ENCODE measurements at places on chromosomes 5 and 9.

- no peak for DNase-seq
These were observed 492 bp downstream of the TENT2 start for GRCh38 chr5:79612667-79613198.

GRCh38 chr9:99107421-99107820 lies 2.5 kb downstream of the TGFBR1 start:
- no peak for DNase-seq

DNA sequence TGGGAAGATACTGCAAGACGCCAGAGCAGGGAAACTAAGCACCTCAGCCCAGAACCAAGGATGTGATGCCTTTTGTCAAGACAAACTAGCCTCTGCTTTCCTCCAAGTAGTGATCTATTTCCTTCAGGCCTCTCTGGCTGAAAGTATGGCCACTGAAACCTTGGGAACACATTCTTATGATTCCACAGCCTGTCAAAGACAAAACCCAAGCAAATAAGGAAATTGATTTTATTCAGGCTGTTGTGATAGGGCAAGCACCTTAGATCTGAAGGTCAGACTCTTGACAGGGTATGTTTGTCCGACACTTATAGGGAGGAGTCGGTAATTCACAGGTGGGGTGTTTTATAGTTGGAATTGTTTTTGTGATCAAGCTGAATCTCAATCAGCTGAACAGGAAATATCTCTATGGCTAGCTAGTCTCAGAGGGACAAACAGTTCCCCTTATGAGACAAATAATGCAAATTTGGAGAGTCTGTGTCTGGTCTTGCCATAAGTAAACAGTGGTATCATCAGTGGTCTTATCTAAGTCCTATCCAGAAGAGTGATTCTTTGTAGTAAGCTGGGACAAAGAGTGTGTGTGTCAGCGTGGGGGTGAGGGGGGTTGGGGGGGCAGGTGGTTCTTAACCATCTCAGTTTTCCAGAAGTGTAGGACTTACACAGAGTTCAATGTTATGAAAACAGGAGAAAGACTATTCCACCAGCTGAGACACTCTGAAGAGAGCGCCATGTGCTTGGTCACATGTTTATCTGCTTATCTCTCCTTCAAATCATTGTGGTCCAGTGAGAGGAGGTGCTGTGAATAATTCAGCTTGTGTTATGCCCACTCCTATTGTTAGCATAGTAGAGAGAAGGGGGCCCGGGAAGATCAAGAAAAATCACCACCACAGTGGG lies 6.7 kb upstream of the ZCCHC10 start:
- no peak for DNase-seq

DNA sequence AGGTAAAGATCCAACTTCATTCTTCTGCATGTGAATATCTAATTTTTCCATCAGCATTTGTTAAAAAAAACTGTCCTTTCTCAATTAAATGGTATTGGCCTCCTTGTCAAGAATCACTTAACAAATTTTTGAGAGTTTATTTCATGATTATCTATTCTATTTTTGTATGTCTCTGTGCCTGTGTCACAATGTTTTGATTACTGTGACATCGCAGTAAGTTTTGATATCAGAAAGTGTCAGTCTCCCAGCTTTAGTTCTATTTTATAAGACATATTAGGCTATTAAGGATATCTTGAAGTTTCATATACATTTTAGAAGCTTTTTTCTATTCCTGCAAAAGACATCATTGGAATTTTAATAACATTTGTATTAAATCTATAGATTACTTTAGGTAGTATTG lies 33.6 kb downstream of the GABRA6 start:
- no peak for DNase-seq

- no peak for DNase-seq
These were observed 65.3 kb downstream of the TSTD2 start for GRCh38 chr9:97567894-97568202.

DNA sequence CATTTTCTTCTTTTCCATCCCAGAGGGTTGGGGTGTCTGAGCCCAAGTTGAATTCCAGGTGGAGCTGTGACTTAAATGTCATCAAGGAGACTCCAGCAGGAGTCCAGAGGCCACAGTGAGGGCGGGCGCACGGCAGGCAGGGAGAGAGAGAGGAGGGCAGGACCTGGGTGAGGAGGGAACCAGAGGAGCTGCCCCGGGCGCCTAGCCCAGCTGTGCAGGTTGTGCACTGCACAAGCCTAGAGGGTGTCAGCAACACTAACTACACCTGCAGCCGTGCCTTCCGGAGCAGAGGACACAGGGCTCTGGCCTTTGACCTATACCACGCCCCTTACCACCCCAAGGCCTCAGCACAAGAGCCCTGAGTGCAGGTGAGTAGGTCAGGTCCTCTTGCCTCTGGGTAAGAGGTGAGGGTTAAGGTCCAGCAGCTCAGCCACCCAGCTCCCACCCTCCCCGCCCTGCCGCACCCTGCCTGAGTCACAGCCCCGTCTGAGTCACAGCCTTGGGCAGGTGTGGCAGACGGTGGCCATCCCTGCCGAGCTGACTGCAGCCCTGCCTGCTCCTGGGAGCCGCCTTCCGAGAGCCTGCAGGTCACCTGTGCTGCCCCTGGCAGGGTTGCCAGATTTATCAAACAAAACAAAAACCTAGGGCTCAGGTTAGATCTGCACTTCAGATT lies 6.4 kb upstream of the AGPAT2 start:
- DNase-seq = no peak

DNA sequence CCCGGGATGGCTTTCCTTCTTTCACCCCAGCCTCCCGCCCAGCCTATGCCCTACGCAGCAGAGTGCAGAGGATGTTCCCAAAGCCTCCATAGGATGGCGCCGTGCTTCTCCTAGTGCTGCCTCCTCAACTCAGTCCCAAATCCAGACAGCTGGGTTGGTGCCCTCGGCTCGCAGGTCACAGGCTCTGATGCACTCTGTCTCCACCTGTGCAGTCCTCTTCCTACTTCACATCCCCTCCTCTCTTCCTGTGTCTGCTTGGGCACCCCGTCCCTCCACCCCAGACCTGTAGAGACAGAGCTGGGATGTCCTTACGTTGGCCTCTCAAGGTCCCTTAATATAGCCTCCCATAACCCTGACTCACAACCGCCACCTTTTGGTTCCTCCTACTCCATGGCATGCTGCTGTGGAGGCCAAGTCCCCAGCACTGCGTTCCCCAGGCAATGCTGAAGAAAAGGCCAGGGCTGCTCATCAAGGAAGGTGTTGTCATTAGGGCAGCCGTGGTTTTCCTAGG lies 314.4 kb downstream of the GADD45G start:
- peak; percentile 16 for DNase-seq

DNA sequence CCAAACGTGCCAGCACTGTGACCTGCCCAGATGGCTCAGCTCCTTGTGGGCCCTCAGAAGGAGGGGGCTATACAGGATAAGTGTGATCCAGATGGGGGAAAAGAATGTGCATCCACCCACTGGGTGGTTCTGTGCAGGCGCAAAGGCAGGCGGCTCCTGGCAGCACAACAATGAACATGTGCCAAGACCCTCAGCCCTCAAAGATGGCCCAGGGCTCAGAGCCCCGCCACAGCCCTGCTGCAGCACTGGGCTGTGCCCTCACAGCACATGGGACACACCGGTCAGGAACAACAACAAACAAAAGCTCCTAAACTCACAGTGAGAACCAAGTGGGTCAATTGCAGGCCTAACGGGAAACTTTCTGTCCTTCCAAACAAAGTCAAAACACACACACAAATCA lies 4.7 kb downstream of the SEMA4D start:
- DNase-seq = no peak

DNA sequence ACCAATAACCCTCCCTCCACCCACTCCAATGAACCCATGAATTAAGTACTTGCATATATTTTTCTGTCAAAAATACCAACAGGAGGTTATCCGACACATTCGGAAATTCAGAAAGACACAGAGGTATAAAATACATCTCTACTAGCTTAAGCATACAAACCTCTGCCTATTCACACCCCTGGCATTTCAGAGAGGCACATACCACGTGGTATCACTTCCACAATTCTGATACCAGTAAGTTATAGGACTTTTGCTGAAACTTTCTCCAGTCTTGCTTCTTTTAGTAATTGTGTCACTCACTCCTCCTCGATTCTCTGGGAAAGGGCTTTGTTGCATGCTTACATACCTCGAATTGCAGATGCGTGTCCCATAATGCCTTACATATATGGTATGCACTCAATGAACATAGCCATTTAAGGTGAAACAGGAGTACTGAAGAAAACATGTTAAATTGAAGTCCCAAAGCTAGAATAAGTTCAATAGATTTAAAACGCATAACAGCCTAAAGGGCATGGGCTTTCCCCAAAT lies 58.1 kb downstream of the TLE1 start:
- DNase-seq = no peak

DNA sequence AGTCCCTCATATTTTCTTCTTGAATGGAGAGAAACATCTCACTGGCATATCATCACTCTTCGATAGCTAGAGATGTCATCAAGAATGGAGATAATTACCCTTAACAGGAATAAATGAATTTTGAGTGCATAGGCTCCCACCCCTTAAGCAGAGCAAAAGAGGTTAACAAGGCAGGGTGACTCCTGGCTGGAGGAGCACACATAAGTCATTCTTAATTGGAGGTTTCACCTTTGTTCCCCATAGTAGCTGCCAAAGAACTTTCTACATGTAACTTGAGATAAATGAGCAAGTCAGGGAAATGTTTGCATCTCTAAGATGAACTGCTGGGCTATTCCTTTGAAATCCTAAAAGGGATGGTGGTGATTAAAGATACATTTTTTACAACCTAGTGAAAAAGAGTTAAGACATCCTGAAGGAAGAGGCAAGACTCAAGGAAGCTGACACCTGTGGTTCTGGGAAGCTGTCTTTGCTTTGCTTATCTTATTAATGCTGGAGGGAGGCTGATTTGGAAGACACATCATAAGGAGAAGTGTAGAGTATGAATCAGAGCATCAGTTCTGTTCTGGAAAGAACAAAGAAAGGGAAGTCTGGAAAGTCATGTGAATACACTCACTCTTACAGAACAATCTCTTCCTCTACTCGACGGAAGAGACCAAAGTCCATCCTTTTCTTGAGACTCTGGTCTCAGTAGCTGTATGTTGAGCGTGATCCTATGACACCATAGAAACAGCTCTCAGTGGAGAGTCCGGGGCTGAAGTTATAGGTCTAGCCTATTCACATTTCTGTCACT lies 326.3 kb downstream of the OSTF1 start:
- no peak for DNase-seq

GRCh38 chr5:44542470-44542869 lies 153.2 kb upstream of the FGF10 start:
- DNase-seq = no peak

DNA sequence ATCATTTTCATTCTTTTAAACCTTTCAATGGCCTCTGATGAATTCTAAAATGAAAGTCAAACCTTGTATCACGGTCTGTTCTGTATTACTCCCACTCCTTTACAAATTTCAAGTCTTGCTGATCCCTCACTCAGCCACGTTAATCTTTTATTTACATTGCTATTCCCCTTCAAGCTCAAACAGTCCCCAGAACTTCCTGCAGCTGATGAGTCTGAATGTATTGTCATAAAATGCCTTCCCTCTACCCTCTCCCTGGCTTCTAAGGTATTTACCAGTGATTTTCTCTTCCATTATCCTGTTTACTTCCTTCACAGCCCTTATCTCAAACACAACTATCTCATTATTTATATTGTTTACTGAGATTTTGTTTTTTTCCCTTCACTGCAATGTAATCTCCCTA lies 562.3 kb upstream of the C9orf72 start:
- DNase-seq = no peak

DNA sequence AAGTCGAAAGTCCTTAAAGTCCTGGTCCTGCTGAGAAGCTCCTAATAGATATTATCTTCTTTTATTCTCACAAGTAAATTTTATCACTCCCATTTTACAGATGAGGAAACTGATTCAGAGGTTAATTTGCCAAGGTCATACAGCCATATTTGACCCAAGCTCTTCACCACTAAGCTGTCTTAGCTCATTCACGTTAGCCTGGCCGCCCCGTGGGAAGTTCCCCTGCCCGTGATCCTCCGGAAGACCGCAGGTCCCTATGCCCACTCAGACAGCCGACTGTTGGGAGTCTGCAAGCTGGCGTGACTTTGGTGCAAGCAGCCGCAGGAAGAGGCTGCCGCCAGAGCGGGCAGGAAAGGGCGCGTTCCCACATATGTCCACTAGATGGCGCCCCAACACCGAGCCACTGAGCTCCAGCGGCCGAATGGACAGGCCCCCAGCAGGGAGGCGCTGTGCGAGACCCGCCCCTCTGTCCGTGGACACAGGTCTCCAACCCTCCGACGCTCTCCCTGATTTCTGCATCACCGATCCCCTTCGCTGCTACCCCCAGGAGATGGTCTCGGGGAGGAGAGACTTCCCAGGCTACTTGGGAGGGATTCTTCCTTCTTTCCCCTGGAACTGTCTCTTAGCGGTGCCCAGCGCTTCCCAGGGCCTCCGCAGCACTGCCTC lies 10.0 kb upstream of the ARAP3 start:
- DNase-seq = peak; percentile 73

DNA sequence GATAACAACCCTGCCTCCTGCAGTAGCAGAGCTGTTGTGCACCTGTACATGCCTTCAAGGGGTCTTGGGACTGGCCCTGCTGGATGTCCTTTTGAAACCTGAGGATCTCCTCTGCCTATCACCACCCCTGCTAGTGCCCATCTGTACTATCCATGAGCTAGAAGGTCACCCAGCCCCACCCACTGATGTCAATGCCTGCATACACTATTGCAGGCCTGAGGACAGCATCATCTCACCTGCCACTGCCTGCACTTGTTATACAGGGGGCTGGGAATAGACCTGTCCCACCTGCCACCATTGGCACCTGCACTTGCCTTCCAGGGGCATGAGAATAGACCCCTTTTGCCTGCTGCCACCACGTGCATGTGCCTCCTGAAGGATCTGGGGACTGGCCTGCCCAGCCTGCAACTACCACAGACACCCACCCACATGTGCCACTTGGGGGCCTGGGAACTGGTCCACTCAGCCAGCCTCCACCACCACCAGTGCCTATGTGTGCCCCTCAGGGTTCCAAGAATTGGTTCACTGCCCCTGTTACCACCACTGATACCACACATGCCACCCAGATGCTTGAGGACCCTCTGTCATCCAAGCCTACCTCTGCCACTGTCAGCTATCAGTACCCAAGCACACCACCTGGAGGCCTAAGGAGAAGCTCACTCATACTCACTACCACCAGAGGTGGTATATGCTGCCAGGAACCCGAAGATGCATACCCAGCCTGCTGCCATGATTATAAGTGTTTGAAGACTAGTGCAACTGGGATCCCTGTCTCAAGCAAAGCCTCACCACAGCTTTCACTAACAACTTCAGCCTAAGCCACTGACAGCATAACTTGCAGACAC lies 159.7 kb downstream of the SGCD start:
- no peak for DNase-seq

- DNase-seq = no peak
These were observed 39.3 kb upstream of the TLX3 start for GRCh38 chr5:171269717-171270116.

- peak; percentile 5 for DNase-seq
These were observed 60.2 kb downstream of the MLLT3 start for GRCh38 chr9:20562051-20562450.

All from central memory CD4-positive, alpha-beta T cell (primary cell).